ENCODE measurements at places on chromosomes 11 and 22.

- no peak for DNase-seq
Measured at GRCh38 chr11:64291262-64291751, at the start of gene KCNK4. TSS of gene KCNK4 (plus strand) at chr11:64291302. CDS start at chr11:64293019, 1,717 bp downstream.

DNA sequence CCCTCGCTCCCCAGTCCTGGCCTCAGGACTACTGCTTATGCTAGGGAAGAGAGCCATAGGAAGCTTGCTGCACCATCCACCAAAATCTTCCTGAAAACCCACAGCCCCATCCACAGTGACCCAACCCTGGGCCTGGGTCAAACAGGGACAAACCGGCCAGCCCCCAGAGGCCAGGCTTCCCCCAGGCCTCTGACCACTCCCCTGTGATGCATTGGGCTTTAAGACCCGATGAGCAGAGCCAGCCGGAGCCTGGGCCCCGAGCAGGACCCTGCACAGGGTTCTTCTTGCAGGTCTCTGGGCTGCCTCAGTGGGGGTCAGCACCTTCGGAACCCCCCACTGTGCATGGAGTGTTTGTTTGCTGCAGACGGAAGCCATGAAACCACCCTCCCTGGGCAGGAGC is 583.7 kb downstream of the BRD1 start:
- no peak for DNase-seq

DNA sequence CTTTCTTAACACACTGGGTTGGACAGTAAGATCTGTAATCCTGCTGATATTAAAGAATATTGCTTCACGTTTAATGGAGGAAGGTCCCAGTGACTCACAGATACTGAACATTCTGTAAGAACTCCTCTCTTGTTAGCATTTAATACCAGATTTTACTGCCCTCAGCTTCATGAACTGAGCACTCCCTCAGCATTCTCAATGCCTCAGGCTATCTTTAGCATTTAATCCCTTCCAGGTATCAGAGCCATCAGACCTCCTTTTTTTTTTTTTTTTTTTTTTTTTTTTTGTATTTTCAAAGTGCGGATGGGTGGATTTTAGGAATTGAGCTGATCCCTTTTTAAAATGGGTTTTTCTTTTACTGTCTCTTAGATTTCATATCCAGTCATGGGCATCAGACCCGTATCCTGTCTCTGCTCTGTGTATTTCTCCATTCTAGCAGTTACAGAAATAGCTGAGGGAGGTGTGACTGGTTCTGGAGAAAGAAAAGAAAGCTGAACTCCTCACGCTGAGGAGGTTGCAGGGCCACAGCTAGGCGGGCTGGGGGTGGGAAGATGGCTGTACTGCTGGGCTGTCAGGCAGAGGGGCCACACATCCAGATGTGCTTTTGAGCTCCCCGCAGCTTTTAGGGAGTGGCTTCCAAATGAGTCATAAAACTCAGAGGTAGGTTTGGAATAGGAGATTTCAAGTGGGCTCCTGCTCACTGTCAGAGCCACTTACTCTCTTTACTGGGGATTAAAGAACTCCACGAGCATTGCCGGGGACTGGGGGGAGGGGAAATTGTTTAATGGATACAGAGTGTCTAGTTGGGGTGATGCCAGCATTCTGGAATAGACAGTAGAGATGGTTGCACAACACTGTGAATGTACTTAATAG is 97.0 kb downstream of the SYT9 start:
- DNase-seq = no peak

GRCh38 chr11:116576526-116576925 is 196.3 kb downstream of the BUD13 start:
- no peak for DNase-seq

GRCh38 chr11:134677397-134677822 is 265.4 kb upstream of the B3GAT1 start:
- DNase-seq = no peak

DNA sequence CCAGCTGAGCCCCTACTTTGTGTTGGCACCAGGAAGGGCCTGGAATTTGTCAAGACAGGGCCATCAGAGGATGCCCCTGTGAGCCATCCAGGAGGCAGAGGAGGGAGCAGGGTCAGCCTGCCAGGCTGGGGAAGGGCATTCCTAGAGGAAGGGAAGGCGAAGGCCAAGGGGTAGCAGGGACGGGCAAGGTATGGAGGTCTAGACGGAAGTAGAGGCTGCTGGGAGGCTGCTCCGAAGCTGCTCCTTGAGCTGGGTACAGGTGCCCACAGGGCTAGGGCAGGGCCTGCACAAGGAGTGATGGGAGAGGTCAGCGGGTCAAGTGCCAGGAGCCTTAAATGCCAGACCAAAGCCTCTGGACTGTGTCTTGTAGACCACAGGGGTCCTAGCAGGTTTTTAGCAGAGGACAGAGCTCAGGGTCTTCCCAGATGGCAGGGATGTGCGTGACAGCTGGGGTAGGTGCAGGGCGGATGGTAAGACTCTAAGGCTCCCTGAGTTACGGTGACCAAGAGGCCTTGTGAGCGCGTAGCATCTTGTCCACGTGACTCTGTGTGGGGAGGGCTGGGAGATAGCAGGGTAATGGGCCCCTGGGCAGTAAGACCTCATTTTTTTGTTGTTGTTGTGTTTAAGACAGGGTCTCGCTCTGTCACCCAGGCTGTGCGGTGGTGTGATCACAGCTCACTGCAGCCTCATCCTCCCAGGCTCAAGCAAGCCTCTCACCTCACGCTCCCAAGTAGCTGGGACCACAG is 31.7 kb upstream of the CSNK1E start:
- DNase-seq = no peak

DNA sequence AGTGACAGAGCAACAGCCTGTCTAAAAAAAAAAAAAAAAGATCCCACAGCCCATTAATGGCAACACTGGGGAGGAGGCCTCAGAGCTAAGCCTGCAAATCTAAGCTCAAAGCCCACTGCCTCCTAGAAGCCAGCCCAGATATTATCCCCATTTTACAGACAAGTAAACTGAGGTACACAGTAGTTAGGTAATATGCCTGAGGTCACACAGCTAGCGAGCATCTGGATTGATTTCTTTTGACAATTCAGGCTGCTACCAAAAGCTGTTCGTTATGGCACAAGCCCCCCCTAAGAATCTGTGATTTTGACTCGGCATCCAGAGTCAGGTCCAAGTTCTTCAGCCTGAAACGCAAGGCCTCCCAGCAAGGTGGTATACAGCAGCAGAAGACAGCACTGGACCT is 13.7 kb downstream of the ELFN2 start:
- no peak for DNase-seq

DNA sequence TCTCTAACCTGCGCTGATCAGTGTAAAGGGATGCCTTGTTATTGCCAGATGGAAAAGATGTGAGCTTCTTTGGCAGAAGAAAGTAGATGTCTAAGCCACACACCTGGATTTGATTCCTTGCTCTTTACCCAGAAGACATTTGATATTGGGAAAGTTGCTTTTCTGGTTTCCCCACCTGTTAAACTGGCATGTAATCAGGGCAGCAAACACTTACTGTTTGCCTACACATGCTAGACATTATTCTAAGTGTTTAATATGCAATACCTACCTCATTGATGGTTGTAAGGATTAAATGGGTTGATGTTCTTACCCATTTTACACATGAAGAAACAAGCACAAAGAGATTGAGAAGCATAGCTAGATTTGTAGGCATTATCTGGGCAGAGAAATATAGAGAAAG is 16.6 kb downstream of the ASRGL1 start:
- DNase-seq = peak; percentile 29

DNA sequence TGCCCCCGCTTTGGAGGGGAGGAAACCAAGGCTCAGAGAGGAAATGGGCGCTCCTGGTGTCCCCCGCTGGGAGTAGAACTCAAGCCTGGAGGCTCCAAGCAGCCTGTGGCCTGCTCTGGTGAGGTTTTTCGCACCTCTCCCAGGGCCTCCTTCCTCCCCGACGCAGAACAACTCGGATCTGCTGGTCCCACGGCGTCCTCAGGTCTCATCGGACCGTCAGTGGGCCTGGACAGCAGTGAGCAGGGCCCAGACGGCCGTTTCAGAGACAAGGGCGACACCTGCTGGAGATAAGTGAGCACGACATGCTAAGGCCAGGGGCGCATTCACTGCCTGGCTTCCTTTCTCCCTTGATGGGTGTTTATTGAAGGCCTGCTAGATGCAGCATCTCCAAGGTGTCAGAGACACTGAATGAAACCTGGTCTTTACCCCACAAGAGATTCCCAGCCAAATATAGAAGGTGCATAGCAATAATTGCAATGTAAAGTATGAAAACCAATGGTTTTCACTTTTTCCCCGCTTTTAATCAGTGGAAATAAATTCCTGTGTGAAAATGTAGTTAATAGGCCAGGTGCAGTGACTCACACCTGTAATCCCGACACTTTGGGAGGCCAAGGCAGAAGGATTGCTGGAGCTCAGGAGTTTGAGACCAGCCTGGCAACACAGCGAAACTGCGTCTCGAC is 26.9 kb upstream of the CD82 start:
- DNase-seq = peak; percentile 25

DNA sequence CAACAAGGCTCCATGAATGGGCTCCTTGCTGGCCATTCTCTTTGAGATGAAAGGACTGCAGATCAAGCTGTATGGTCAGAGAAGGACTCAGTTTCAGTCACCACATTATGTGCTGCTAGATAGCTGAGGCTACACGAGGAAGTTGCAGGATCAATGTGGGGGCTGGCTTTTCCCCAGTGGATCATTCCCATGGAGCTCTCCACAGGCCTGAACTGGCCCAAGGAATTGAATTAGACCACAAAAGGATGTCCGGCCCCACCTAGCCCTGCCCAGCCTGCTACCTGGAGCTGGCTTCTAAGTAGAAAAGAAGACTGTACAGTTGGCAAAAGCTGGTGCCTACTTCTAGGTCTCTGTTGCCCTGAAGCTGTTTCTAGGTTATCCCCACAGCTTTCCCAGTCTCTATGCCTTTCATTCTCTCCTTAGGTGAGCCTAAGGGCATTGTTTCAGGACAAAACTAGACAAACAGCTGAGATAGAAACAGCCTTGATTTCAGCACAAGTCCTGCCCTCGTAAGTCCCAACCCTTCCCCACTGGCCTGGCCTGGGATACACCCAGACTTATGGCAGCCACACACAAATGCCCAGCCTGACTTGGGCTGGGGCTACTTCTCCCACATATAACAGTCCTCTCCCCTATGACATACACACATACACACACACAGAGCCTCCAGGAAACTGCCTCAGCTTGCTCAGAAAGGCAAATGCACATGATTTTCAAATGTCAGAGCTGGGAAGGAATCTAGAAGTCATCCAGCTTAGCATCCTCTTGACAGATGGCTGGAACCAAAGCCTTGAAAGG is 129.1 kb upstream of the NCAM1 start:
- DNase-seq = no peak

DNA sequence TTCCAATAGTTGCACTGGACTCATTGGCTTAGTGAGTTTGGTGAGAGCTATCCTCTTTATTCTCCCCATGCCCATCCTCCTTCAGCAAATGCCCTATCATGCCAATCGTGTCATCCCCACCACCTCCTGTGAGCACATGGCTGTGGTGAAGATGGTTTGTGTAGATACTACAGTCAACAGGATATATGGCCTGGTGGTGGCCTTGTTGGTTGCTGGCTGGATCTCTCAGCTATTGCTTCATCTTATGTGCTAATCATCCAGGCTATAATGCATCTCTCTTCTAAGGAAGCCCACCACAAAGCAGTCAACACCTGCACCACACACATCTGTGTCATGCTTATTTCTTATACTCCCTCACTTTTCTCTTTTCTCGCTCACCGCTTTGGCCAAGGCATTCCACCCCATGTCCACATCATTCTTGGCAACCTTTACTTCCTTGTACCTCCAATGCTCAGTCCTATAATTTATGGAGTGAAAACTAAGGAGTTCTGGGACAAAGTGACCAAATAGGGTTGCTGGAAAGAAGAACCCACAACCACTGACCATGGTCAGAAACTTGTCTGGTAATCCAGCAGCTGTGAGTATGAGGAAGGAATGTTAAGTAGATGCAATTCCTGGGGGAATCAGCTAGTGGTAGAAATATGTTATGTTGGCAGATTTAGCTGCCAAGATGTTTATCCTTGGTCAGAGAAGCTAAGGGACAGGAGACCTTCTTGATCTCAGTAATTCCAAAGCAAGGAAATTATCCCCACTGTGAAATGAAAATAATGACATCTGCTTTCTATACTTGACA is 16.3 kb upstream of the OR56B1 start:
- DNase-seq = no peak

DNA sequence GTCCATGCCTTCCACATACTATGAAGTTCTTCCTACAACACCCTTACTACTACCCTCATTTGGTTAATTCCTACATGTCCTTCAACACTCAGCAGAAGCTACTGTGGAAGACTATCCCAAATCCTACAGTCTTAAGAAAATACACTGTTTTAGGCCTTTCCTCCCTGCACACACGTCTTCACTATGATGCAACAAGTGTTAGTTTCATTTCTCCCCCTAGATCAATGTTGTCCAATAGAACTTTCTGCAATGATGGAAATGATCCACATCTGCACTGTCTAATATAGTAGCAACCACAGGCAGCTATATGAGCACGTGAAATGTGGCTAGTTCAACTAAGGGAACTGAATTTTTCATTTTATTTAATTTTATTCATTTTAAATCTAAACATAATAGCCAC is 46.7 kb upstream of the CCDC34 start:
- DNase-seq = no peak

DNA sequence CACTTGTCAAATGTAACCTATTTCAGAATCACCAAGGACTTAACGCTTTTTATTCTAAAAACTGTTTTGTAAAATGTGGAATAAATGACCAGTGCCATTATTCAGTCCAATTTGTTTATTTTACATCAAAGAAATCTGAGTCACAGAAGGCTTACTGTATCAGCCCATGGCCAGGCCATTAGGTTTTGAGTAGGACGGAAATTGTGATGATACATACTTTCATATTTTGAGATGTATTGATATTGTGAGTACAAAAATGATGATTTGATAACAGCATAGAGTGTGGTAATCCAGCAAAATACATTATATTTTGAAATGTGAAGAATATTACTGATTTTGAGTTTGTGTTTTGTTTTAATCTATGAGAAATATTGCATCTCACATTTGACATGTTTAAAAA is 81.1 kb downstream of the PIWIL3 start:
- DNase-seq = no peak

DNA sequence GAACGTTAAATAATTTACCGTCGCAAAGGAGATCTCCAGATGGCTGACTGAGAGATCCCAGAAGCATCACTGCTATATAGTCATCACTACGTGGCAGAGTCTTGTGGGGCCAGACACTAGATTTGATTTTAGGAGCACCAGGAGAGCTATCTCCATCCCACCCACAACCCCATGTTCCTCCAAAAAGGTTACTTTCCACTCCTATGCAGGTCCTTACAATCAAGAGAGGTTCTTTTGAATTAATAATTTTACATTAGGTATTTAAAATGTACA is 19.4 kb downstream of the GUCY1A2 start:
- no peak for DNase-seq

DNA sequence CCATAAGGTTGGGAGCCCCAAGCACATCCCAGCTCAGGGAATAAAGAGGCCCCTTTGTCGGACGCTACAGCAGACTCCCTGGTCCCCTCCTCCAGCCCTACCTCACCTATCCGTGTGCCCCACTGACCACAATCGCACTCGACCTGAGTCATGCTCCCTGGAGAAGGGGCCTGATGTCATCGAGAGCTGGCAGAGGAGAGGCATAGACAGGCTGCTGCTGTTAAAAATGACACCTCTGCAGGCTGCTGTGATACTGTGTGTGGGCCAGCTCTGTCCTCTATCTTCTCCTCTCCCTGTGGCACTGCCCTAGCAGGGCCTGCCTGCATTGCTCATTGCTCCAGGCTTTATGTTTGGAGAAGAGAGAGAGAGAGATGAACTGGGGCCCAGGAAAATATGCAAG is 123.4 kb upstream of the SYT13 start:
- DNase-seq = no peak

All from NCI-H2081 treated with DMSO at 0.1 percent for 48 hours (cell line).